Activated naive CD8-positive, alpha-beta T cell treated with anti-CD3 and anti-CD28 coated beads, Interleukin-2, amount 50 U/mL, for 24 hours (primary cell): ENCODE measurements at places on chromosomes 3 and 15.
A peak's percentile ranks its signal among the peaks of the same experiment; 100 is the strongest.

GRCh38 chr15:98408231-98408630, 240.1 kb upstream of the IGF1R start:
- DNase-seq: no peak

DNA sequence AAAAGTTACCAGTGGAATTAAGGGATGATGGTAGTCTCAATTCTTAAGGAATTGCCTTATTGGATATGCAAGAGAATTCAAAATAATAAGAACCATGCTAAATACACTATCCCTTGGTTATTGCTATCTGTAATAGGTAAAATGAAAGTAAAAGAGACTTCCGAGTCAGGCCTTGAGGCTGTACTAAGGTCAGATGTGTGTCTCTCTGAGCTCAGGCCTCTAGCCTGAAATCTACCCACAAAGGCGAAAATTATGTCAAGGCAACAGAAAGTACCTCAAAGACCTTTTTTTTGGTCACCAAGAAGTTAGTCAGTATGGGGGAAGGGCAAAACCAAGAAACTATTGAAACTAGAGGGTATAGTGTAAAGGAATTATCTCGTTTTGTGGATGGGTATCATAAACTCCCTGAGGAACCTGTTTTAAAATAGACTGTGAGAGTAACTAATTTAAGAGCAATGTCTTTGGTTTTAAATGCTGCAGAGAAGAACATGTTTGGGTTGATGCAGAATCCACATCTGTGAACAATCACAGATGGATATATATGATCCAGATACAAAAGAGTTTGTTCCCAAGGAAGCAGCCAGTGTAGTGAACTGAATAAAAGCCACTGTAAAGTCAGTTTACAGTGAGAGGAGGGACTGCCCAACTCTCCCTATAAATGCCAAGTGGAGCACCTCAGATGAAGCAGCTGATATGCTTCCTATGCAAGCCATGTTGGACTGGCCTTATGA, 382.3 kb upstream of the SEMA6D start:
- no peak for DNase-seq

DNA sequence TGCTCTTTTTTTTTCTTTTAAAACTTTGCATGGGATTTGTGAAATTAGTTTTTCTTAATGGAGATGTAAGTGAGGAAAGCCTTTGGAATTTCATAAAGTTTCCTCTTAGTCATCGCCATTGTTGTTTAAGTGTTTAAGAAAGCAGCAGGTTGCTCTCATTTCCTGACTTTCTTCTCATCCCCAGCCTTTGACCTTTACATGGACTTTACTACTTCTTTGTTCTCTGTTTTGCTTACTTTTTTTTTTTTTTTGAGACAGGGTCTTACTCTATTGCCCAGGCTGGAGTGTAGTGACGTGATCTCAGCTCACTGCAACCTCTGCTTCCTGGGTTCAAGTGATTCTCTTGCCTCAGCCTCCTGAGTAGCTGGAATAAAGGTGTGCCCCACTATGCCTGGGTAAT, 38.6 kb downstream of the FBXL2 start:
- no peak for DNase-seq

- no peak for DNase-seq
These were observed 161.6 kb downstream of the SLC9A9 start for GRCh38 chr3:143686638-143687197.

- DNase-seq: no peak
These were observed 62.4 kb downstream of the CD200 start for GRCh38 chr3:112395181-112395895.

- no peak for DNase-seq
These were observed 24.7 kb upstream of the HHLA2 start for GRCh38 chr3:108271626-108272025.

- DNase-seq: peak; percentile 11
These were observed 243.3 kb upstream of the TOPAZ1 start for GRCh38 chr3:43998370-43998835.

DNA sequence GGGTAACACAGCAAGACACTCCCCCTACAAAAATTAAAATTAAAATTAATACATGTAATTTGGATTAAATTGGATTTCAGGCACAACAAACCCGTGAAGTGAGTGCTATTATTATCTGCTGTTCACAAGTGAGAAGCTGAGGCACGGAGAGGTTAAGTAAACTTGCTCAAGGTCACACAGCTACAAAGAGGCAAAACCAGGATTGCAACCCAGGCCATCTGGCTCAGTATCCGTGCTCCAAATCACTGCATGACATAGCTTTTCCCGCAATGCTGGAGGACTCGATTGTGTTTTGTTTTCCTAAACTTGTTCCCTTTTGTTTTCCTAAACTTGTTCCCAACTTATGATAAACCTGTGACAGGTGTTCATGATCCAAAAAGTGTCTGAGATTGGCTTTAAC, 19.9 kb upstream of the C15orf39 start:
- DNase-seq: no peak

DNA sequence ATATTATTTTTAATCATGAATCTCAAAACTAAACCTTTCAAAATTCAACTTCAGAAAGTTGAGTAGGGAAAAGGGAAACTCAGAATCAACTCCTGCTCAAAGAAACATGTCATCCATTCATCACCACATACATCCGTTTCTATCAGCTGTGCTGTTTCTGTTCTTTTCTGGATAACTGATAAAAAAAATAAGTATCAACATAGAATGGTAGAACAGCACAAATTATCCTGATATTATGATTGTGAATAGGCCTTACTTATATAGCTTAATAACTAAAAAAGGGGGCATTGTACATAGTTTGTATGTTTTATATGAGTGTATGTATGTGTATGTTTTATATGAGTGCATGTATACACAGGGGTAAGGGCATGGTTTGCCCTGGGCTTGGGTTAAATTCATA, 3.1 kb downstream of the TM4SF1 start:
- DNase-seq: no peak

GRCh38 chr3:107986505-107986904, 104.3 kb downstream of the CD47 start:
- DNase-seq: no peak

DNA sequence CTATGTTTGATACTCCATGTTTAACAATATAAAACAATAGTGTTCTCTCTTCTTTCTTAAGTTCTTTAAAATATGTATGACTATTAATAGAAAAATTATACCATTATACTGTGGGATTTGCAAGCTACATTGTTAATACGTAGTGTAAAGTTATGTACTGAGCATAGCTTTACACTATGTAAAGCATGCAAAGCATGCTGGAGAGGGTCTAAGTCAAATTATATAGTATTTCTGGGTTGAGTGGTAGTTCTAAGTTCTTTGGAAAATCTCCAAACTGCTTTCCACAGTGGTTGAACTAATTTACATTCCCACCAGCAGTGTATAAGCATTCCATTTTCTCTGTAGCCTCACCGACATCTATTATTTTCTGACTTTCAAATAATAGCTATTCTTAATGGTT, 253.0 kb downstream of the RAP2B start:
- no peak for DNase-seq

DNA sequence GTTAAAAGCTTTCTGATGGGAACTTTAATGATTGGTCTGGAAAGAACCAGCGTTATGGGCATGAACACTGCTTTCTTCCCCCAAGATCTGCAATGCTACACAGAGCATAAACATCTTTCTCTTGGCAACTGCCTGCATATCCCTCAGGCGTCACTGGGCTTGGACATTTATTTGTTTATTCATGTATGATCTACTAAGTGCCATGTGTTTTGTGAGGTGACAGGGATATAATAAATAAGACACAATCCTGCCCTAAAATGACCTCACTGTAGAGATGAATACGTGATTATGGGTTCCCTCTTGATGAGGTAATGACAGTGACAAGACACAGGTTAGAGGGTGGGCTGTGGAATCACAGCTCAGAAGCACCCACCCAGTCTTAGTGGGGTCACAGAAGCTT, 485.3 kb downstream of the PDCD6IP start:
- DNase-seq: no peak

DNA sequence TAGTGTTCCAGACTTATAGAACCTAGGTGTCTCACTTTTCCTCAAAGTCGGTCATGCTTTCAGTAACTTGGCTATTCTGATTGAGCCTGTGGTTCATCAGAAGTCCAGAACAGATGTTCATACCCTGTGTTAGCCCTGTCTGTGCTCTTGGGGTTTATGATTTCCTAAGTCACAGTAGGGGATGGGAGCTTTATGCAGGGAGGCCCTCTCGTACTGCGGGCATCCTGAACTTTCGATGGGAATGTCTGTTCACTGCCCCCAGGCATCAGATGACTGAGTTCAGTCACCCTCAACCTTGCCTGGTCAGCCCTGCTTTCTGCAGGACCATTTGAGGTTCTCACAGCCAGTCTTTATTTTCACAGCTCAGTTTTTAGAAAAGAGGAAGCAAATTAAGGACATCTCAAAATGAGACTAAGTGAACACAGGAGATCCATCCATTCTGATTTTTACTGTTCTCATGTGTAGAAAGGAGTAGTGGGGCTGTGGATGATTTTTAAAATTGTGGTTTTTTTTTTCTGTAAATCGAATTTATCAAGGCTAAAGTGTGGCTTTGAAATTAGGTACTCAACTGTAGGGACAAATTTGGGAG, 71.3 kb downstream of the CMTM8 start:
- DNase-seq: no peak

GRCh38 chr15:88651136-88651732, 12.4 kb downstream of the ISG20 start:
- DNase-seq: no peak

GRCh38 chr15:59148153-59148833, 43.3 kb downstream of the CCNB2 start:
- DNase-seq: no peak

- no peak for DNase-seq
These were observed 5.8 kb downstream of the MYO9A start for GRCh38 chr15:72112116-72112515.

DNA sequence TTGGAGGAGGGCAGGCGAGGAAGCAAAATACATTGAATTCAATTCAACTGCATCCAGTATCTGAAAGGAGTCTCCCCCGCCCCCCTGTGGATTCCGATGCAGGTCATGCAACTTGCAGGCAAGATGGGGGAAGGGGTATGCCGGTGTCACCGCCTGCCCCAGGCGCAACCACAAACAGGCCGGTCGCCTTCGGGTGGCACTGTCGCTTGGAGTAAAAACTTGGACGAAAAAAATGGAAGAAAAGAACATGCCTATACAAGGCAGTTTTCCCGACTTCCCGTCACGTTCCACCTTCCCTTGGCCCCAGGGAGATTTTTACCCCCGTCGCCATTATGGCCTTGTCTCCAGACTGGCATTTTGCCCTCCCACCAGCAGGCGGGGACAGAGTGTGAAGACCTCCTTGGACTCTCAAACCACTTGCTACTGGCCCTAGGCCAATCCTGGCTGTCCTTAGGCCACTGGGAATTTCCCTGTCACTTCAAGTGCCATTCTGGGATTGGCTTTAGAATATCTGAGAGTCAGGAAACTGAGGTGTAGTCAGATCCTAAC, 1.6 kb upstream of the NTRK3 start:
- DNase-seq: peak; percentile 34
